ENCODE measurements at places on chromosomes 6 and 20.

- no peak for DNase-seq
These were observed 10.9 kb upstream of the KLHL32 start for GRCh38 chr6:96913621-96914020.

GRCh38 chr6:5525209-5525608 lies 263.9 kb downstream of the FARS2 start:
- DNase-seq = no peak

DNA sequence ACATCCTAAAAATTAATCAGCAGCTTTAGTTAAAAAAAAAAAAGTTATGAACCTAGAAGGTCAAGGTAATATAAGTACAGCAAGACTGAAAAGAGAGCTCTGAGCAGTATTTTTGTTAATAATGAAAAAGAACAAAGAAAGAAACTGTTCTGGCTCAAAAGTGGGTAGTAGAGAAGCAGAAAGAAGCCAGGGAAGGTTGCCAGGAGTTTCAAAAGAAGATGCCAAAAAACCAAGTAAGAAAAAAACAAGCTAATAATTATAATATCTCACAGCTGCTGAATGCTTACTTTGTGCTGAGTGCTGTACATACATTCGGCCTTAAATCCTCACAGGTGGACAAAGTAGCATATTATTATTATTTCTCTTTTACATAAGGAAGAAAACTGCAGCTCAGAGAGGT lies 31.9 kb downstream of the NRSN1 start:
- DNase-seq = no peak

DNA sequence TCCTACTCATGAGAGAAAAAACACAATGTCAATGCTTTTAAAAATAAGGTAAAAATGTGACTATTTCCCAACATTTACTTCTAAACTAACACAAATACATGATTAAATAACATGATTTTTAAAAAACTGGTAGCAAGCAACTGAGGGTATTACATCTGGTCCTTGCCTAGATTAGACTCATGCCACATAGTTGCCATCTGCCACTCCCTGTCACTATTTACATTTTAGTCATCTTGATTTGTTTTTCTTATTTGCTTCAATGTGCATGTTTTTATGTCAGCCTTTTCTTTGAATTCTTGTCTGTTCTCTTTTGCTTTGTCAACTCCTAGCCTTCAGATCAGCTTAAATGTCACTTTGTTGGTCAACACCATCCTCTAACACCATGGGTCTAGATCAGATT lies 207.0 kb upstream of the SIM1 start:
- DNase-seq = no peak

- no peak for DNase-seq
These were observed 9.7 kb downstream of the COL12A1 start for GRCh38 chr6:75196081-75196687.

GRCh38 chr6:15270402-15270801 lies 24.5 kb downstream of the JARID2 start:
- no peak for DNase-seq

DNA sequence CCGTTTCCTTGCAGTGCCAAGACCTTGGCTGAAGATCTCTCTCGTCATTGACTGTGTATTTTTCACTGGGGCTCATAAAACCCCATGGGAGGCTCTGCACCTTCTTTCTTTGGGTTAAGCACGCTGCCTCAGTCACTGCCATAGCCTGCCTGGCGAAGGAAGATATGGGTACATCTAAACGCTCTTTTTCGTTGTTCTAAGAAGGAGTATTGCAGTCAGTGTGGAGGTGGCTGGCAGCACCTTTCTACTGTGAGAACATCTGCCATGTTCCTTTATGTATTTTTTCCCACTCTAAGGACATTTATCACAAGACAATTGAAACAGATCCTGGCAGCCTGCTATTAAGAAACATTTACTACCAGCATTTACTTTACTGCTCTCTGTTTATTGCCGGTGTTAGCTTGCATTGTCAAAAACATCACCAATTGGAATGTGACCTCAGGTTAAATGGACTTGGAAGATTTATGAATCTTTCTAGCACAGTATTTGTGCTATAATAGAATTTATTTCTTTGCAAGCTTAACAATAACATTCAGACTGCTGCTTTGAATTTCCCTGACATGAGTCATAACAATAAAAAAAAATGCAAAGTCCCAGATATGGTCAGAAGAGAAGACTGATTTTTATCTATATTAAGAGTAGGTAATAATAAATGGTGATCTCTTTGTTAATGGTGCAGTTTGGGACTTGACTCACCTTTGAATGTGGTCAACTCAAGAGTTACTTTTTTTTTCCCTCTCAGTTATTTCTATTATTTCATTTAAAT lies 62.2 kb upstream of the CLDN20 start:
- DNase-seq = no peak

DNA sequence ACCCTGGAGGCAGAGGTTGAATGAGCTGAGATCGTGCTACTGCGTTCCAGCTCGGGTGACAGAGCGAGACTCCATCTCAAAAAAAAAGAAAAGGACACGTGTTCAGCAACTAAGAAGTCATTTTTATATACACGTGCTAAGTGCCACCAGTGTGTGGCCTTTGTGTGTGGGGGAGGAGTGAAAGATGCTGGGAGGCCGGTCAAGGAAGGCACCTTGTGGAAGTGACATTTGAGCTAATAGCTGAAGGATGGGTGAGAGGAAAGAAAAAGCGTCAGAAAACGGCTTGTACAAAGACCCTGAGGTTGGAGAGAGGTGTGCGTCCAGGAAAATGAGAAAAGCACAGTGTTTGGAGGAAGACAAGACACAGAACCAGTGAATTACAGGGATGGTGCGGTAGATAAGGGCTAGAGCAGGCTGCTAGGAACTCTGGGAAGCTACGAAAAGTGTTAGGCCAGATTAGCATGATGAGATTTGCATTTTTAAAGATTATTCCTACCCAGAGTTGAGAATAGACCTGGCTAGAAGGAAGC lies 11.6 kb downstream of the RREB1 start:
- no peak for DNase-seq

GRCh38 chr6:108588586-108588985 lies 27.9 kb downstream of the FOXO3 start:
- no peak for DNase-seq

DNA sequence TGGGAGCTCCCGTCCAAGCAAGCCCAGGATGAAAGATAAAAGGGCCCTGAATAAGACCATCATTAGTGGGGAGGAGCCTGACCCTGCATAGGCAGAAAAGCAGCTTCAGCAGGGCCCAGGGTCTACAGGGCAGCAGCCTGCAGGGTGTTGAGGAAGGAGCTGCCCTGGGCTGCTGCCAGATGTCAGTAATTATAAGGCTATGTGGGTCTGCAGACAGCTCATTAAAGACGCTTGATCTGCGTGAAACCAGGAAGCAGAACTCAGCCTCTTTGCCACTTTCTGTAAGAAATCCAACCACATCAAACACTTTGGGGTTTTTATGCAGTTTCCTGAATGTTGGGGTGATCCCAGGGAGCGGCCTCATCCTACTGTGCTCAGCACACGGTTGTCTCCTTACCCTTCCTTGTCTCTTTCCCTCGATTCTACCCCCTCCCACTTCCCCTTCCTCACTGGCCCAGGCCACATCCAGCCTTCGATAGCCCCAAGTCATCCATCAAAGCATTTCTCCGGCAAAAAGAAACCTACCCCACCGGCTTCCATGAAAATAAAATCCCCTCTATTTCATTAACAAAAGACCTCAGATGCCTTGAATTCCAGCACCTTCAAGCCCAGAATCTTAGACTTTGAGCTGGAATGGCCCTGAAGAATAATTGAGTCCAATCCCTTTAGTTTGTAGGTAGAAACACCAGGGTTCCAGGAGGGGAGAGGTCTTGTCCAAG lies 1.0 kb upstream of the TGM6 start:
- DNase-seq = no peak
